Activated CD4-positive, alpha-beta T cell treated with anti-CD3 and anti-CD28 coated beads, Interleukin-2, amount 50 U/mL, for 24 hours (primary cell): ENCODE measurements at places on chromosomes 5 and 9.

- DNase-seq = no peak
These were observed 633.1 kb upstream of the TYRP1 start for GRCh38 chr9:12060067-12060466.

GRCh38 chr9:4617752-4618151 is 44.3 kb upstream of the PLPP6 start:
- no peak for DNase-seq

DNA sequence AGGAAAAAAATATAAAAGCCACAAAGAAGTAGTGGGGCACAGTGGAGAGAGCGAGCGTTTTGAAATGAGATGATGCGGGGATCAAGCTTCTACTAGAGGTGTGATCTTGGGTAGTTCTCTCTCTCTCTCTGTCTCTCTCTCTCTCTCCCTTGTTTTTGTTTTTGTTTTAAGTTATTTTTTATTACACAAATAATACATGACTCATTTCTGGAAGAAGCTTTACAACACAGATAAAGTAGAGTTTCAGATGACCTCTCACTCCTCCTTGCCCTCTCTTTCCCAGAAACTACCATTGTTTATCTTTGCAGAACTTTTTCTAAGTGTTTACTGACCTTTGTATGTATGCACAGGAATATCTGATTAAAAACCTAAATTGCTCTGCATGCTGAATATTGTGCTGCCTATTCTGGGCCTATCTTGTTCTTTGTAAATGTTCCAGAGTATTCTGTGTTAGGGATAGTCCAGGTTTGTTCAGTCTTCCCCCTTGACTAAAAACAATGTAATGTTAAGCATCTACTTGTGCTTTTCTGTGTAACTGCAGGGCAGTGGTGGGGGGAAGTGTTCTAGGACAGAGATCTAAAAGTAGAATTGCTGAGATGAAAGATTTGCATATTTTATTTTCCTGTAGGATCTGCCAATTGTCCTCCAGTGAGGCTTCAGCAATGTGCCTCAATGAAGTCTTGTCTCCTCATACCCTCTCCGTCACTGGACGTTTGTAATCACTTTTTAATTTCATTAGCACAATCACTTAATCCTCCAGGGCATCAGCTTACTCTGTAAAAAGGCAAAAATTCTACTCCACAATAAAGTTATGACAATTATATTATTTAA is 52.0 kb downstream of the FYB1 start:
- no peak for DNase-seq

DNA sequence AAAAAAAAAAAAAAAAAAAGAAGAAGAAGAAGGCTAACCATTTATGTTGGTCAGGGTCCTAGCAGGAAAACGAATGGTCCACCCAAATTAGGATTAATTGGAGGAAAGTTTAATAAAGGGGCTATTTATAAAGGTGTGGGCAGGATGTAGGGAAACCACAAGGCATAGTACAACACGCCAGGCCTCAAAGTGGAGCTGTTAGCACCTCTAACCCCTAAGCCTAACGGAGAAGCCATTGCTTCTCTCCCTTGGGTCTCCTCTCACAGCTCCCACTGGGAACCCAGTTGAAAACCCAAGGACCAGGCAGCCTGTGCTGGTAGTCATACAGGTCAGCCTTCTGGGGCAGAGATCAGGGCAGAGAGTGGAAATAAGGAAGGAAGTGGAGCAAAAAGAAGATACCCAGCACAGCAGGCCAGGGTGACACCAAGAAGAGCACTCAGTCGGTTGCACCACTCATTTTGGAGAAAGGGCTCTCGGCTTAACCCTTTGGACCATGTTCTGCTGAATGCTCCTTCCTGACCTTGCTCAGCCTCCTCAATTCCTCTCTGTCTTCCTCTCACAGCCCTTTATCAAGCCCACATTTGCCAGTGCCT is 8.8 kb upstream of the GLIPR2 start:
- no peak for DNase-seq

GRCh38 chr9:6545017-6545691 is 100.4 kb downstream of the GLDC start:
- DNase-seq = no peak

DNA sequence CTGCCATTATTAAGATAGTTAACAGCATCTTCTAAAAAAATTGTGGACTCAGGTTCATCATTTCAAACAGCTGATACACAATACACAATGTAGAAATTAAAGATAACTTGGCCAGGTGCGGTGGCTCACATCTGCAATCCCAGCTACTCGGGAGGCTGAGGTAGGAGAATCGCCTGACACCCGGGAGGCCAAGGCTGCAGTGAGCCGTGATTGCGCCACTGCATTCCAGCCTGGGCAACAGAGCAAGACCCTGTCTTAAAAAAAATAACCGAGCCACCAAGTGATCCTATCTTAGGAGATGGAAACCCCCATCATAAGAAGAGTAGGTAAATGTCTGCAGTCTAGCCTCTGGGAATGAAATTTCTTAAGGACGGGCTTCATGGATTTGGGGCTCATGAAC is 241.7 kb downstream of the PIK3R1 start:
- no peak for DNase-seq

DNA sequence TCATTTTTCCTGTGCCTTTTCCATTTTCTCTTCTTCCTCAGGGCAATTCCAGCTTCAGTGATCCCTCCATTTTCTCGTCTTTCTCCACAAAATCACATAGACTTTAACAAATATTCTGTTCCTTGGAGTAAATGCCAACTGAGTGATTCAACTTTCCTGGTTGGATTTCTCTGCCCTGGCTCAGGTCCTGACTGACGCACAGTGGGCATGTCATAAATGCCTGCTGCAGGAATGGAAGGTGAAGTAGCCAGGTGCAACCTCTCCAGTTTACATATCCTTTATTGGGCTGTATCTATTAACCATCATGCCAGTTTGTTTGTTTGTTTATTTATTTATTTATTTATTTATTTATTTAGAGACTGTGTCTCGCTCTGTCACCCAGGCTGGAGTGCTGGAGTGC is 95.1 kb downstream of the MEF2C start:
- no peak for DNase-seq

GRCh38 chr9:134693641-134694367 is 52.2 kb downstream of the COL5A1 start:
- DNase-seq = no peak

- DNase-seq = no peak
These were observed 37.5 kb downstream of the GSN start for GRCh38 chr9:121305269-121305994.

DNA sequence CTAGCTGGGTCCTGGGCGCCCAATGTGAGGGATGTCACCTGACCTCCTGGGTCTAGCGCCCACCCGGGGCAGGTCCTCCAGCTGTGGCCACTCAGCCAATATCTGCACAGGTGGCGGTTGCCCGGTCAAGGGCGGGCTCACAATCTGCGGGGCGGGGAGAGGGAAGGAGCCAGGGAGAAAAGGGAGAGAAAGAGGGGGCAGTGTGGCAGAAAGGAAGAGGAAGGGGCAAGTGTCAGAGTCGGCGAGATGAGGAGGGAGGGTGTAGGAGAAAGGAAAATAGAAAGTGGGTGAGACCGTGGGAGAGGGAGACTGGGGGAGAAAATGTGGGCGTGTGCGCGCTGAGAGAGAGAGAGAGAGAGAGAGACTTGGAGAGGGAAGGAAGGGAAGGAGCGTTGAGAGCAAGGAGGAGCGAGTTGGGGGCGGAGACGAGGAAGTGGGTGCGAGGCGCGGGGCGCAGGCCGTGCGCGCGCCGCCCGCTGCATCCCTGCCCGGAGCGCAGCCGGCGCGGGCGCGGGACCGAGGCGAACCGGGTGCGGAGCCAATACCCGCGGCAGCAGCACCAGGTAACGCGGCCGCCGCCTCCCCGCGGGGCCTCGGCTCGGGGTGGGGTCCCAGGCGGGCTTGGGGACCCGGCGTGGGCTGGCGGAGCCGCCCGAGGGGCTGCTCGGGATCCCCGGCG is at the start of gene HRH2:
HRH2 (plus strand) TSS at position 479 of the 679 bp plus-strand sequence. CDS start 25,163 bp downstream, outside the sequence.
- DNase-seq = no peak

DNA sequence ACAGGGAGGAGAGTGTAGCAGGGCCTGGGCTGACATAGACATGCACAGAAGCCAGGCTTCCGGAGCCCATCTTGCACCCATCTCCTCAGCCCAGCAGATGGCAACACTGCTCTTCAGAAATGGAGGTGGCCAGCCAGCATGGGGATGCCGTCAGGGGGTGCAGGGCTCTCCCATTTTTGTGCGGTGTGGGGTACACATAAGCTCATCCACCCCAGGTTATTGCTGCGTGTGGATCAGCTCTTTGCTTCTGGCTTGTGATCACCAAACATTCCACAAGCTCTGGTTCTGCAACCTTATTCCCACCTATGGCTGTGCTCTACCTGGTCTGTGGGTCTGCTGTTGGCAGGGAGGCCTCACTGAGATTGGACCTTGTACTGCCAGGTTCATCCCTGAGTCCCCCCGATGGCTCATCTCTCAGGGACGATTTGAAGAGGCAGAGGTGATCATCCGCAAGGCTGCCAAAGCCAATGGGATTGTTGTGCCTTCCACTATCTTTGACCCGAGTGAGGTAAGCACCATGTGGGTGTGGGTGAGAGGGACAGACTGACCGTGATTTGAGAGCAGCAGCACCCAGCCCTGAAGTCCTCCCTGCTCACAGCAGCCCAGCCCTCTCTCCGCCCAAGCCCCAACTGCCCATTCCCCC is 17.3 kb downstream of the SLC22A5 start:
- DNase-seq = peak; percentile 59

DNA sequence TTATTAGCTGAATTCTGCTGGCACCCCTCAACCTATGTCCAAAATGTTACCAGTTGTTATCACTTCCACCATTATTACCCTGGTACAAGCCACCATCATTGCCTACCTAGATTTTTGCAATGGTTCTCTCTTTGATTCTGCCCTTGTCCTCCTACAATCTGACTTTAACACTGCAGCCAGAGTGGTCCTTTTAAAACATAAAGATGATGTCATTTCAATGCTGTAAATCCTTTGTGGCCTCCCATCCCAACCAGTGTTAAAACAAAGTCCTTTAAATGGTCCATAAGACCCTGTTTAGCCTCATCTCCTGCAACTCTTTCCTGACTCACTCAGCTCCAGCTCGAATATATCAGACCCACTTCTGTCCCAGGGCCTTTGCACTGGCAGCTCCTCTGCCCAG is 54.9 kb upstream of the FSTL4 start:
- no peak for DNase-seq

- no peak for DNase-seq
These were observed 68.6 kb downstream of the GDNF start for GRCh38 chr5:37771203-37771611.

DNA sequence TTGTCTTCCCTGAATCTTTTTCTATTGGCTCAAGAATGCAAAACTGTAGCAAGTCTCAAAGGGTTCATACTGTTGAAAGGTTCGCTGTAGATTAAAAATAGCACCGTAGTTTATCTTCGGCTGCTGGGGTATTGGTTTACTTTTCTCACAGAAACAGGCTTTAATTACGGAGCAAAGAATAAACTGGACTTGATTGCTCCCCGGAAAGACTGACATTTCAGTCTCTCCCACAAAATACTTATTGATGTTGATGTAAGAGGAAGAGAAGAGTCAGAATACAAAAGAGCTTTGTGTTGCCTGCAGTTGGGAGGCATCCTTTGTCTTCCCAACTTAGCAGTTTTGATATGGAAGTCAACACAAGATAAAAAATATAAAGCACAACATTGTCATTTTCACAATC is 183.9 kb upstream of the DMAC1 start:
- DNase-seq = no peak

- no peak for DNase-seq
These were observed 811.0 kb downstream of the NR2F1-AS1 start for GRCh38 chr5:92769978-92770377.
